BJ (cell line): ENCODE measurements at places on chromosomes 6 and 20.

DNA sequence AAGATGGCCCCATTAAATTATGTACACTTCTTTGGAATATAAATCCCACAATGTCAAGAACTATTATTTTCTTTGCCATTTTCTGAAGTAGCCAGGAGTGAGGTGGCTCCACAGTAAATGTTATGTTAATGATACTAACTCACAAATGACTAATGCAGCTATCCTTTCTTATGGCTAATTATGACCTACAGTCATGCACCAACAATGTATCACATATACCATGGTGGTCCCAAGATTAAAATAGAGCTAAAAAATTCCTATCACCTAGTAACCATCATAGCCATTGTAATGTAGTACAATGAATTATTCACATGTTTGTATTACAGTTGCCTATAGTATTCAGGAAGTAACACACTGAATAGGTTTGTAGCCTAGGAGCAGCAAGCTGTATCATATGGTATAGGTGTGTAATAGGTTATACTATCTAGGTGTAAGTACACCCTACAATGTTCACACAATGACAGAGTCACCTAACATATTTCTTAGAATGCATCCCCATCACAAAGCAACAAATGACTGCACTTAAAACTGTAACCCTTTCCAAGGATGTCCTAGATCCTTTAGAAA, 15.3 kb downstream of the ECHDC1 start:
- no peak for DNase-seq

DNA sequence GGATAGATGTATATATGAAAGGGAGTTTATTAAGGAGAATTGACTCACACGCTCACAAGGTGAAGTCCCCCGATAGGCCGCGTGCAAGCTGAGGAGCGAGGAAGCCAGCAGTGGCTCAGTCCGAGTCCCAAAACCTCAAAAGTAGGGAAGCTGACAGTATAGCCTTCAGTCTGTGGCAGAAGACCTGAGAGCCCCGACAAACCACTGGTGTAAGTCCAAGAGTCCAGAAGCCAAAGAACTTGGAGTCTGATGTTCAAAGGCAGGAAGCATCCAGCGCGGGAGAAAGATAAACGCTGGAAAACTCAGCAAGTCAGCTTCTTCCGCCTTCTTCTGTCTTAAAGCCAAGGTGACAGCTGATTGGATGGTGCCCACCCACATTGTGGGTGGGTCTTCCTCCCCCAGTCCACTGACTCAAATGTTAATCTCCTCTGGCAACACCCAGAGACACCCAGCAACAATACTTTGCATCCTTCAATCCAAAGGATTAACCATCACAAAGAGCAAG, 102.6 kb upstream of the GJE1 start:
- DNase-seq = no peak

- DNase-seq = no peak
Observed at GRCh38 chr6:28282926-28283325, 1.6 kb downstream of the PGBD1 start.

GRCh38 chr6:87754828-87755227, 52.8 kb upstream of the AKIRIN2 start:
- no peak for DNase-seq

DNA sequence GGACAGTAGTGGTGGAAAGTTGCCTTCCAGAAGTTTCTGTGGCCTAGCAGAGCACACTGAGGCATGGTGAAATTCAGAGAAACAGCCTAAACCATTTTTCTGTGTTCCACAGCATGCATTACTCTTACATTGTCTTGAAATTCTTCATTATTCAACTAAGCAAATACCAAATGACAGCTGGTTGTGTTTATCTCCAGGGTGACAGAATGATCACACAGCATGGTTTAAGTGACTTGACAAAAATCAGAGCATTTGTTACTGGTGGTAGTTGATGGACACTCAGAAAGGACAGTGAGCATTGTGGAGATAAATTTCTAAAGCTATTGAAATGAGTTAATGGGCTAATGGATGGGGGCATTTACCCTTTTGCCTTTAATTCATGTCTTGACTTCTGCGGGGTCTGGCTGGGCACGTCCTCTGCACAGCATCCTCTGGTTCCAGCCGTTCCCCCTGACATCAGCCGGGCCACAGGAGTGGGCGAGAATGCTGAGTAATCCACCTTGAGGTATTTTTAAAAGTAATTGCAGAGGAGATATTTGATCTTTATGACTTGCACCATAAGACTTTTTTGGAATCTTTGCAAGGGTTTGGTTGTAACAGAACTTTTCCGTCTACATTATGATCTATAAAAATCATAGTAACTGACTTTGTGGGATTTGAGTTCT, 78.9 kb upstream of the SCP2D1 start:
- DNase-seq = peak; percentile 29

GRCh38 chr20:51417250-51418136, 125.0 kb downstream of the NFATC2 start:
- no peak for DNase-seq

- no peak for DNase-seq
Observed at GRCh38 chr6:91865889-91866288, 1279.0 kb upstream of the MAP3K7 start.

DNA sequence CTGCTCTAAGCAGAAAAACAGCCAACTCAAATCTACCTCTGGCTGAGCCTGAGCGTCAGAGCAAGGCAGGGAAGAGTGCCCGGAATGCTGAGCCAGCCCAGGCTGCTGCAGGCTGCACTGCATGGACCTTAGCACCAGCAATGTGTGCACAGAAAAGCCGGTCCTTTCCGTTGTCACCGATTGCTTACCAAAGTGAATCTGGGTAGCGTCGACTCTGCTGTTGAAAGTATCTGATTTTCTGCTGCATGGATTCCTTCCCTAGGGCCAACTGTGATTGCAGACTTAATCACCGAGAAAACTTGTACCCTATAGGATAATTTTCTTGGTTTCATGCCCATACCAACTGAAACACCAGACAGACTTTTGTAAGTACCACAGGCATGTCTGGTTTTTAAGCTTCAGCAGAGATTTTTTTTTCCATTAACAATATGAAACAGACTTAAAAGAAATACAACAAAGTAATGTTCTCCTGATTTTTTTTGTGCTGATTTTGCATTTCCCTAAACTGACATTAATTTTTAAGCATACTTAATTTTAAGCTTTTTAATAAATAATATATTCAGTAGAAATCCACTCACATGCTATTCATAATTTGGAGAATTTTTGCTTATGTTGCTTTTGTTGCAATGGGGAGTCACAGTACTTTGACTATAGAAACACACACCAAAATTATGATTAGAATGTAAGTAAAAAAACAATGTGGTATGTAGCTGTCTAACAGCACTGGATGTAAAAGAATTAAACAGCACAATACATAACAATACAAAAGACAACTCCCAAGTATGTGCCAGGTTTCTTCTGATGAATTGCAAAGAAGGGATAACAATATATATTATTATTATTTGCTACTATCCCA, 218.0 kb downstream of the THBS2 start:
- DNase-seq = peak; percentile 44

GRCh38 chr6:154230910-154231595, 125.5 kb downstream of the IPCEF1 start:
- no peak for DNase-seq

DNA sequence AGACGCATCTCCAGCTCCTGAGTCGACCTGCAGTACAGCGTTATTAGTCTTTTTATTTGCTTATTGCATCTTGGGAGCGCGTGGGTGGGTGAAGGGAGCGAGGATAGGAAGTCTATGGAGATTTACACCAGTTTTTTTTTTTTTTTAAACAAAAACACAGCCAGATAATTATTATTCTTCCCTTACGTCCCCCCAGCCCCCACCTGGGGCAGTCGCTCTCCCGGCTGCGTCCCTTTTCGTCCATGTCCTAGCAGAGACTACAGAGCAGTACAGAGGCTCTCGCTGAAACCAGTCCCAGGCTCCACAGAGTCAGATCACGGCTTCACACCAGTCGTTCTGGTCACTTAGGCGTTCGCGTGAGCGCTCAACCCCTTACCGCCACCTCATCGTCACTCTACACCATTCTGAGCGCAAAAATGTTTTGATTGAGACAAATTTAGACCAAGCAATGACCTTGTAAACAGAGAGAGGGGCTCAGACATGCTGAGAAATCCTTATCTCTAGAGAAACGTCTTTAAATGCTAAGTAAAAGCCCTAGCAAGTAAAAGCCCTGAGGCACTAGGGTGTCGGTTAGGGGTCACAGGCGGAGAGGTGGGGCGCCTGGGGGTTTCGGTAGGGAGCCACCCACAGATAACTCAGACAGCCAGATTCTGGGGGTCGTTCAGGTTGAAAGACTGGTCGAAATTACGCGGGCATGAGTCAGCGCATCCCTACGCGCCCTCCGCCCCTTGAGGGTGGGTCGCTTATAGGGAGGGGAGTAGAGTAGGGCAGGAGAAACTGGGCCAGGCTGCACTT, 975 bp upstream of the PPT2 start:
- DNase-seq = no peak

- DNase-seq = no peak
Observed at GRCh38 chr6:16168858-16169257, 40.0 kb downstream of the MYLIP start.

- no peak for DNase-seq
Observed at GRCh38 chr20:40287683-40288082, 401.4 kb downstream of the MAFB start.

- DNase-seq = no peak
Observed at GRCh38 chr20:11060423-11061185, 386.8 kb upstream of the JAG1 start.
